Left ventricle myocardium superior (tissue), 1 donor: ENCODE measurements at places on chromosomes 5 and 9.

DNA sequence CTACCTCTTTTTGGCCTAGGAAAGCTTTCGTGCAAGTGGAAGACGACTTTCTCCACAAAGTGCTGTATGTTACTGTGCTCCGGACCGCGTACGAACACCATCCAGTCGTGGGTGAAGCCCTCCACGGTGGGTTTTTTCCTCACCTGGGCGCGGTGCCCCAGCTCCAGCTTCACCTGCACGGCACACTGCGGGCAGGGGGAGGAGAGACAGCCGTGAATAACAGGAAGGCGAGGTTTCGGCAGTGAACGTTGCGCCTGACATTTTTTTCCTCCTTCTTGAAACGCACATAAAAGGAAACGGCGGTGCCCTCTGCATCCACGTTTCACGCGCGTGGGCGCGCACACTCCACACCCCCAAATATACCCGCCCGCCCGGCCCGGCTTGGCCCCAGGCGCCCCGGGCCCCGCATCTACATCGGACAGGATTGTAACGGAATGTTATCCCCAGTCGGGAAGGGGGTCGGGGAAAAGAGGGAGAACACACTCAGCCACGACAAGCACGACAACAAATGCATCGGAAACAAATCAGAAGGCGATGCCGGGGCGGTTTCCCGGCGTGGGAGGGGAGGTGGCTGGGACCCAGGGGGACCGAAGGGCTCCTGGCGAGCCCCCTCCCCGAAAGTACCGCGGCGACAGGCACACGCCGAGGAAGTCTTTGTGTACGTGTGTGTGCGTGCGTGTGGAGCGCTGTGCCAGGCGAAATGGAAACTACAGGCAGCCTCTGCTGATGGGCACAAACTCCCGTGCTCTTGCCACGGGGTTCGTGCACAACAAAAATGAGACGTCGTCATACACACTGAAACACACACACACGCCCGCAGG lies 1.4 kb downstream of the MLLT3 start:
- peak; percentile 56 for DNase-seq

DNA sequence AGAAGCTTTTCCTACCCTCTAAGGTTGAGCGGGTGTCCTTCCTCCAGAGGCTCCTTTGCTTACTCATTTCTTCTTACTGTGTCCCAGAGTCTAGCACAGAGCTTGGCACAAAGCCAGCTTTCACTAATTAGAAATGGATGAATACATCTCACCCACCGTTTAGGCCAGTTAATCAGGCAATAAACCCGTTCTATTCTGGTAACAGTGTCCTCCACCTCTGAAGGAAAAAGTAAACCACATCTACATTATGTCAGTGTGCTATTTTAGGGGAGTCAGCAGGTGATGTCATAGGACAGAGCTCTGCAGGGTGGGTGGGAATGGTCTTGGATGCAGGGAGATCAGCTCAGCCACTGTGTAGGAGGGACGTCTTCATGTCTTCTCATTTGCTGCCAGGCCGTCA lies 109.2 kb downstream of the OSTF1 start:
- DNase-seq, result no peak

- DNase-seq, result no peak
These were observed 67.2 kb downstream of the CDH18 start for GRCh38 chr5:19920761-19921160.

- no peak for DNase-seq
These were observed 42.4 kb upstream of the AIF1L start for GRCh38 chr9:131053896-131054295.

DNA sequence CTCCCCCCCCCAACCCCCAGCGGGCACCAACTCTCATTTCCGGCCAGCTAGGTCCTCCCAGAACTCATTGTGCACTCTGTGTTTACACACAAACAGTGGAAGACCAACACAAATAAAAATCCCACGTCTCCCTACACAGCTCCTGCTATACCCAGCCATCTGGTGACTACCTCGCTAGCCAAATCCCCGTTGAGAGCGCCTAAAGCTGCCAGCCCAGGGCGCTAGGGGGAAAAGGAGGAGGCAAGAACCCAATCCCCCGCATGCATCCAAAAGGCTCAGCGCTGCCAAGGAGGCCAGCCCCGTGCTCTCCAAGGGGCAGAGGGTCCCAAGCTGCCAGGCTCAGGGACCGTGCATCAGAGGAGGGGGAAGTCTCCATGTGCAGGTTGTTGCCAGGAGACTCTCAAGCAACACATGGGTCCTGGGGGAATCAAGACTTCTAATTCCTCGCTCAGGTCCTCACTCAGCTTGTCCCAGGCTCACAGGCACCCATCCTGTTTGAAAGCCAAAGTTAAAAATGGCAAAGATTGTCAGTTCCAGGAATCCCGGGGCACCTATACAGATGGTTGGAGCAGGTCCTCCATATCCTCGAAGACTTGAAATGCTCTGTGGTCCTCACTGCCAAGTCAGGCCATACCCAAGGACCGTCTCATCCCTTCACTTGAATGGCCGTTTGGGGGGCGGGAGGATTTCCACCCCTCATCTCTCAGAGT lies 2.7 kb downstream of the ASTN2 start:
- no peak for DNase-seq

DNA sequence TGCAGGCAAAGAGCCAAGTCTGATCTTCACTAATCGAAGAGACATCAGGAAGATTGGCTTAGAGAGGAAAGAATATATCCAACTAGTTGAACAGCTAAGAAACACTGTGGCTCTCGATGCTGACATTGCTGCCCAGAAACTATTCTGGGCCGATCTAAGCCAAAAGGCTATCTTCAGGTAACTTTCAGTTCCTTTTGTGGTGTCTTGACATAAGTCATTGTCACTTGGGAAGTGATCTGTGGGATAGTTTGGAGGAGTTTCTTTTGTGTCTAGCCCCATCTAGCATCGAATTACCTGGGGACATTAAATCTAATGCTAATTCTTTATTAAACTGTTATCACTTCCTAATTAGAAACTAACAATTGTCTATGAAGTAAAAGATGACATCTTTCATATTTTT lies 24.0 kb downstream of the VLDLR start:
- no peak for DNase-seq

DNA sequence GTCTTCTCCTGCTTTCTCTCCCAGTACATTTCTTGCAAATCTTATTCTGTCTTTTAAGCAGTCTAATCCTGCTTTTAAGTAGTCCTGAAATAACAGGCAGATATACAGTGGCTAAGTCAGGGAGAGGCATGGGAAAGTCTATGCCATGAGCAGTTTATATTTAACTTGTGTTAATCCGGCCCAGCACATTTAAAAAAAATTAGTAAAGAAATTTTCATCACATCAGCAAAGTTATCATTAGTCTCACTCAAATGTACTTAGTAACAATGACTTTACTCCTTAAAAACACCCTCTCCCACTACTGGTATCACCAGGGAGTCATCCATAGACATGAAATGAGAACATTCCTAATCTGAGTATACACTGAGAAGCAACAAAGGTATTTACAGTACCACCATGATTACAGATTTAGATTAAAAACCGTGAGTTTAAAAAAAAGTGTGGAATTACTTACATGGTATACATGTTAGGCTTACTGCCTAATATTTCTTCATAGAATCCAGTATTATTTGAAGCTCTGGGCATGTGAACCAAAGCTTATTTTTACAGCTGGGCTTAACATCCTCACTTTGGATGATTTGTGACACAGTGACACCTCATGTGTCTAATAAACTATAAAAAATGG lies 75.9 kb upstream of the DAB2 start:
- no peak for DNase-seq

DNA sequence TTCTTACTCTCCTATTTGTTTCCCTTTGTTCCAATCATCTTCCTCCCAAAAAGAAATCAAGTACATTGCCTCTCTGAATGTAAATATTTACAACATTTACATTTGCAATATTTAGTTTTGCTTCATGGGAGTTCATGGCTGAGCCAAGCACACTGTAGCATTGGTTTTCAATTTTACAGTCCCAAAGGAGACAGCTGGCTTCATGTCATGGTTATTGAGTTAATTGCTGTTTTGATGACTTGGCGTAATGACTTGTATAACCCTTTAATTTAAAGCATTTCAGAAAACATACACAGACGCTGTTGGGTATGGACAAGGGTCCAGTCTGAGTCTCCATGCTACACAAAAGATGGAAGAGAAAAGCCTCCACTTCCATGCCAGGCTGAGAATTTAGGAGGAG lies 25.6 kb upstream of the VLDLR start:
- DNase-seq, result no peak

DNA sequence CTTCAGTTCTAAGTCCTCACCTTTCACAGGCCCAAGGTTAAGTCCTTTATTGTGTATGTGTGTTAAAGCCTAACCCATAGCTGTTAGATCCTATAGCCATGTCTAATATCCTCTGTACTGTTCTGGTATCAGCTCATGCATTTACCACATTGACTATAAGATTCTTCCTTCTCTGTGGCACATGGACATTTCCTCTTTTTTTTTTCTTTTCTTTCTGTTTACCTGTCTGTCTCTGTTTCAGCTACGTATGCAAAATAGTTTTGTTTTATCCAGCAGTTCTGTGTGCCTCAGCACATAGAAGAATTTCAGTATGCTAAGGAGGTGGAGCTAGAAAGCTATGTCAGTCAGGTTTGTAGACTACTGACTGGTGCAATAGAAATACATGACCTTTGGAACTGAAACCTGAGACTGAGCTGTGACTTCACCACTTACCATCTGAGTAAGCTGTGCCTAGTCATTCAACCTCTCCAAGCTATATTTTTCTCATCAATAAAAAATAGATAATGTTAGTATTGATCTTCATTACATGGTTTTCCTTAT lies 155.6 kb upstream of the VLDLR start:
- DNase-seq, result no peak

DNA sequence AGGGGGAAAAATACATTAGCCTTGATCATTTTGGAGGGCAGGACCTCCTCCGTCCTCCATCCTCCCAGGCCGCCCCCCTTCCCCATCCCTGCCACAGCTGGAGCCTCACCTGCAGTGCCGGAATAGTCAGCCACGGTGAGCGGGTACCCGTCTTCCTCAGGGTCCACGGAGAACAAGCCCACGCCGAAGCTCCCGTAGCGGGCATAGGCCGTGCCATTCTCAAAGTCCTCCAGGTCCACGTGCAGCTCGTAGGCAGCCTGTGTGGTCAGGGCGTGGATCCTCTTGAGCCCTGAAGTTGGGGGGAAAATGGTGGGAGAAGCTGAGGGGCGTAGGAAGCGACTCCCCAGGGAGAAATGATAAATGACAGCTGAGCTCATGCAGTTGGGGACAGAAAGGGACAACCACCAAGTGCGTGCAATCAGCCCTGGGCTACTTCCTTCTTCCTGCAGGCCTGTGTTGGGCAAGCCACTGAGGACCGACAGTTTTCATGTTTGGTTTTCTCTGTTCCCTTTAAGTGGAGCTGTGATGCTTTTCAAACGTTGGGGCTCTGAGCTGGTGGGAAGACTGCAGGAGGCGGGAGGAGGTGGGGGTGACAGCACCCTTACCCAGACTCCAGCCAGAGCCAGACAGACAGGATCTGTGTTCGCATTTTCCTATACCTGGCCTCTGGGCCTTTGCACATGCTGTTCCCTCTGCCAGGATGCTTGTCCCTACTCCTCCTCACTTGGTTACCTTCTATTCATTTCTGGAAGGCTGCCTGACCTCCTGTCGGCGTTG lies 8.7 kb upstream of the QRFP start:
- DNase-seq, result no peak

DNA sequence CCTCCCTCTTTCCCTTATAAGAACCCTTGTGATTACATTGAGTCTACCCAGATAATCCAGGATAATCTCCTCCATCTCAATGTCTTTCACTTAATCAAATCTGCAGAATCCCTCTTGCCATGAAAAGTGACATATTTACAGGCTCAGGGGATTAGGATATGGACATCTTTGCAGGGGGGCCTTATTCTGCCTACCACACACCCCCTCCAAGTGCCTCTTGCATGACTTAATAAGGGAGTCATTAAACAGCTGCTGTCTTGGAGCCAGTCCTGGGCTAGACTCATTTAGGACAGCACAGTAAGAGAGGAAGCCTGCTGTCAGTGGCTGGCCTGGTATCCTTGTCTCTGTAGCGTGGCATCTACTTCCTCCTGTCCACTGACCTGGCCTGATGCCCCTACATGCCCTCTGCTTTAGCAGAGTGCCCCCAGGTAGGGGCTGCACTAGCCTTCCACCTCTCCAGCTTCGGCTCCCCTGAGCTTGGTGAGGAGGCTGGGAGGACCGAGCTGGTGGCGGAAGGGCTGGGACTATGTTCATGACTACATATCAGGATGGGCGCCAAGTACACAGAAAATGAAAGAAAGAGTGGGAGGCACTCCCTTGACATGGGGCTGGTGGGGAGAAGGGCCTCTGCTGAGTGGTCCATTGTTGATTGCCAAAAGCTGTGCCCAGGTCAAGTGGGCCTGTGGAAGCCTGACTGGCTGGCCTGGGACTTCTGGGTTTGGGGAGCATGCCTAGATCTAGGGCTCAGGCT lies 17.2 kb downstream of the ENHO start:
- DNase-seq, result no peak
